Activated CD4-positive, alpha-beta T cell treated with anti-CD3 and anti-CD28 coated beads, Interleukin-2, amount 10 ng/mL, durations not matched to agents 7 days and 5 days (primary cell): ENCODE measurements at places on chromosomes 12 and 14. TPM values are rescaled to one million over a fixed set of nuclear protein-coding genes. Genes with fewer than 3 reads are reported as not detected.
A peak's percentile ranks its signal among the peaks of the same experiment; 100 is the strongest.

- H3K36me3 ChIP-seq, result peaks cover 26% of the 10 kb centered on the region
- H3K27ac ChIP-seq, result peak overlapping the region; percentile 95
- H3K4me1 ChIP-seq, result peaks cover 52% of the 10 kb centered on the region
- DNase-seq, result no peak
Observed at GRCh38 chr12:89353188-89353822, 1.0 kb upstream of the DUSP6 start.

DNA sequence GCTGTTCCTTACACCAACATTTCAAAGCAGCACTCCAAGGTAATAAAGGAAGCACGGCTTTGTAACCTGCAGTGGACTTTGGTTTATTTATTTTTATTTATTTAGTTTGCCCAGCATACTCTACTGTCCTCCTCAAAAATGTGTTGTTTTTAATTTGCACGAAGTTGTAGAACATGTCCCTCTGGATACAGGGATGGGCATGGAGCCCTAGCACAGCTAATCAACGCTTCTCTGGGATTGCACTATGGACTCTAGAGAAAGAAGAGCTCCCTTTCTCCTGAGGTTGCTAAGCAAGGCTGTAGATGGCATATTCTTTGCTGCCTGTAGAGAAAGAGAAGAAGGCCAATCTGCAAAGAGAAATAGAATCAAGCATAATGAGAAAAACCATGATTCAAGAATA is 5.9 kb upstream of the ANAPC5 start:
- no peak overlapping the region for H3K27ac ChIP-seq
- no peaks in the 10 kb centered on the region for H3K36me3 ChIP-seq
- H3K27me3 ChIP-seq, result no peaks in the 10 kb centered on the region

- no peaks in the 10 kb centered on the region for H3K4me1 ChIP-seq
- H3K27me3 ChIP-seq, result no peaks in the 10 kb centered on the region
- H3K36me3 ChIP-seq, result no peaks in the 10 kb centered on the region
- H3K27ac ChIP-seq, result no peak overlapping the region
- DNase-seq, result no peak
- H3K4me3 ChIP-seq, result no peak overlapping the region
Observed at GRCh38 chr12:24328261-24328660, 378.8 kb upstream of the SOX5 start.

DNA sequence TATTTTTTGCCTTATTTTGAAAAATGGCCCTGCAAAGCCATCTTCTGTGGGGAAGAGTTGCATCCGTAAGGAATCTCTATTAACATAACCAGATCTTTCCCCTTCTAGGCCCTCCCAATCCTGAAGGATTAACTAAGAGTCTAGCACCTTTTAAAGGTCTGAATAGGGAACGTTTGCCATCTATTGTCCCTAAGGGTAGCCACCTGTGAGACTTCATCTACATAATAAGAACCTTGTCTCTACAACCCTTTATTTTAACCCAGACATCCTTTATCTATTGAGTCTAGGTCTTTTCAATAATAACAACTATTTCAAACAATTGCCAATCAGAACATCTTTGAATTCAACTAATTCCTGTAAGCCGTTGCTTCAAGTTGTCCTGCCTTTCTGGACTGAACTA is 4.4 kb downstream of the EDDM3B start:
- no peak for DNase-seq
- H3K27me3 ChIP-seq, result peaks cover 13% of the 10 kb centered on the region
- no peak overlapping the region for H3K27ac ChIP-seq
- no peaks in the 10 kb centered on the region for H3K36me3 ChIP-seq
- H3K4me1 ChIP-seq, result no peaks in the 10 kb centered on the region

- H3K27ac ChIP-seq, result no peak overlapping the region
- H3K36me3 ChIP-seq, result no peaks in the 10 kb centered on the region
- peaks cover 29% of the 10 kb centered on the region for H3K4me1 ChIP-seq
- peak; percentile 65 for DNase-seq
- no peaks in the 10 kb centered on the region for H3K27me3 ChIP-seq
- H3K4me3 ChIP-seq, result no peak overlapping the region
Observed at GRCh38 chr14:75303381-75303789, 24.8 kb downstream of the FOS start.

RPGRIP1 gene
- not detected for total RNA-seq

USP44 gene
- 3.7 TPM for total RNA-seq

BRMS1L gene
- total RNA-seq, result 4.8 TPM

GRCh38 chr12:52050116-52050757 is 1.0 kb upstream of the NR4A1 start:
- H3K4me1 ChIP-seq, result peaks cover 52% of the 10 kb centered on the region
- no peaks in the 10 kb centered on the region for H3K36me3 ChIP-seq
- H3K27me3 ChIP-seq, result peaks cover 9% of the 10 kb centered on the region
